ENCODE measurements at places on chromosomes 12 and 14. TPM values are rescaled to one million over a fixed set of nuclear protein-coding genes. Genes with fewer than 3 reads are reported as not detected.

DNA sequence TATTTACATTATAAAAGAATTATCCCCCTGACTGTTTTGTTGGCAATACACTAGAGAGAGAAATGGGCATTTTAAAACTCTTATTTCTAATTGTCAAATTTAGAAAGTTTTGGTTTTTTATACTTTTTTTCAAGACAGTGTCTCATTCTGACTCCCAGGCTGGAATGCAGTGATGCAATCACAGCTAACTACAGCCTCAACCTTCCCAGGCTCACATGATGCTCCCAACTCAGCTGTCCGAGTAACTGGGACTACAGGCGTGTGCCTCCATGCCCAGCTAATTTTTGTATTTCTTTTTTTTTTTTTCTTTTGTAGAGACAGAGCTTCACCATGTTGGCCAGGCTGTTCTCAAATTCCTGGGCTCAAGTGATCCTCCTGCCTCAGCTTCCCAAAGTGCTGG is 8.3 kb upstream of the OR11H6 start:
- no peak for DNase-seq

The VRK1 gene
- 20.9 TPM for total RNA-seq

The CLEC1B gene
- total RNA-seq = not detected

DNA sequence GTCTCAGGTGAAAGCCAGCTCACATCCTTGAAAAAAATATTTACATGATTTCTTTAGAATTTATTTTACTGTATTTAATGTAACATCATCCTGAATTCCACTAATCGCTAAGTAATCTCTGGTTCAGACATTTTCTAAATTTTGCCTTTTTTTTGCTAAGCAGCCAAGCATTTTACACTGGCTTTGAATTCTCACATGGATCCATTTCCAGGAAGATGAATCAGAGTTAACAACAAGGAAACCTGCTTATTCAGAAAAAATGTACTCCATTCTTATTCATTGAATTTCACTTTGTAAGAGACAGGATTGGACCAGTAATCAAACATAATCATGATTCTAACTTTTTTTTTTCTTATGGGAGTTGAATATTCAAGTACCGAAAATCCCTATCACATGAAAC is 1785.1 kb upstream of the FLRT2 start:
- no peak for DNase-seq

The PRR4 gene
- 2.7 TPM for total RNA-seq

GRCh38 chr12:48907245-48907644 is 18.0 kb downstream of the FKBP11 start:
- DNase-seq = no peak

GRCh38 chr12:70122804-70123203 is 120.4 kb upstream of the CNOT2 start:
- no peak for DNase-seq

DNA sequence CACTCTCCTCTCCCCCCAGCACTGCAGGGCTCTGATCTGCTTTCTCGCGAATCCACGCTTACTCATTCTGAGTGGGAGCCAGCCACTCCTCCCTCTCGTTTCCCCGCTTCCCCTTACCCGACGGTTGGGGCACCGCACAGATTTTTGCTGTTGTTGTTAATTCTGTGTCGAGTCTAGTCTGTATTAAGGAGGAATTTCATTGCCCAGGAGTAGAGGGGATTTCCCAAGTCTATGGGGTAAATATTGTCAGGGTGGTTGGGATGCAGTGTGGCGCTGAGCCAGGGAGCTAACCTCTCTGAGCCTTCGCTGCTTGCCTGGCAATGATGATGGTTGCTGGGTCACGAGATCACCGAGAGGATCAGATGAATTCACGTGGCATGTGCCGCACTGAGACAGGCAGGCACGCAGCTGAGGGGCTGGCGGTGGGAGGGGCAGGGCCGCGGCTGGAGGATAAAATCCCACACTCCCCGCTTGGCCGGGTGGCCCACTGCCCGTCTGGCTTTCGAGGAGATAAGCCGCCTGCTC is 18.5 kb downstream of the NCOR2 start:
- peak; percentile 85 for DNase-seq

The ACADS gene
- total RNA-seq = 12.7 TPM

GRCh38 chr12:110725267-110725666 is 17.4 kb downstream of the PPP1CC start:
- no peak for DNase-seq

DNA sequence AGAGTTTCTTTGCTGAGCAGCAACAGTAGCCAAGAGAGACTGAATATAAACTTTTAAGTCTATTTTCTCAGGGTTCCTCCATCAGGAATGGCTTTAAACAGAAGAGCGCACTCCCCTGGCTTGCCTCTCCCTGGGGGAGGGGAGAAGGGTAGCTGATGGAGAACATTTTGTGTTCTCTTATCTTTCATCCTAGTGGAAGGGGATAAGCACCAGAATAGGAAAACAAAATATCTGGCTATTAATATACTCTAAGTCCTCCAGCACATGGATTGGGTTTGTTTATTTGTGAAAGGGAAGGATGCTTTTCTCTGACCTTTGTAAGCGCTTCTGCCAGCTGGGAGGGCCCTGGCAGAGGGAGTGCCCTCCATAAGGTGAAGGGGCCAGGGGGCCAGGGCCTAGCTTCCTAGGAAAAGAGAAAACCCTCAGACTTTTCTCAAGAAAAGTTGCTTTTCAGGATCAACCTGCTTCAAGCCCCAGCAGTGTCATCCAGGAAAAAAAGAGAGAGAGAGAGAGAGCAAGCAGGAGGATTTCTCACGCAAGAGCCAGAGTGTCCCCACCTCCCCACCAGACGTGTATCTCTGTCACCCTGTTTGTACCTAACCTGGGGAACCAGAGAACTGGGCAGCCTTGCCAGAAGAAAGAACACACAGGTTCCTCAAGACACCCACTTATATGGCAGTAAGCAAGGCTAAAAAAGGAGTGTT is 34.3 kb upstream of the ATP2A2 start:
- DNase-seq = no peak

DNA sequence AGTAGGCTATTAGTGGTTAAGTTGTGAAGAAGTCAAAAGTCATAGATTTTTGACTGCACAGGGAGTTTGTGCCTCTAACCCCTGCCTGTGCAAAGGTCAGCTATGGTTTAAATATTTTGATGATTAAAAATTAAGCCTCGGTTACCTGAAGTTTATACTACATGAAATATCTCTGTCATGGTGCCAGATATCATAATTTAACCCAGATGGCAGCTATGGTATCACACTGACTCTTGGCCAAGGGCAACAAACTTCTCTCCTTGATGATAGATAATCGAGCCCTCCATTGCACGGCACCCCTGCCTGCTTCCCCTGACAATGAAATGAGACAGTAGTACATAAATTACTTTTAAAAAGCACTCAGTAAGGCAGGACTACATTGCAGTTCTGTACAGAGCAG is 80.8 kb downstream of the SLC35F4 start:
- DNase-seq = no peak

The PAPLN gene
- total RNA-seq = 5.3 TPM

DNA sequence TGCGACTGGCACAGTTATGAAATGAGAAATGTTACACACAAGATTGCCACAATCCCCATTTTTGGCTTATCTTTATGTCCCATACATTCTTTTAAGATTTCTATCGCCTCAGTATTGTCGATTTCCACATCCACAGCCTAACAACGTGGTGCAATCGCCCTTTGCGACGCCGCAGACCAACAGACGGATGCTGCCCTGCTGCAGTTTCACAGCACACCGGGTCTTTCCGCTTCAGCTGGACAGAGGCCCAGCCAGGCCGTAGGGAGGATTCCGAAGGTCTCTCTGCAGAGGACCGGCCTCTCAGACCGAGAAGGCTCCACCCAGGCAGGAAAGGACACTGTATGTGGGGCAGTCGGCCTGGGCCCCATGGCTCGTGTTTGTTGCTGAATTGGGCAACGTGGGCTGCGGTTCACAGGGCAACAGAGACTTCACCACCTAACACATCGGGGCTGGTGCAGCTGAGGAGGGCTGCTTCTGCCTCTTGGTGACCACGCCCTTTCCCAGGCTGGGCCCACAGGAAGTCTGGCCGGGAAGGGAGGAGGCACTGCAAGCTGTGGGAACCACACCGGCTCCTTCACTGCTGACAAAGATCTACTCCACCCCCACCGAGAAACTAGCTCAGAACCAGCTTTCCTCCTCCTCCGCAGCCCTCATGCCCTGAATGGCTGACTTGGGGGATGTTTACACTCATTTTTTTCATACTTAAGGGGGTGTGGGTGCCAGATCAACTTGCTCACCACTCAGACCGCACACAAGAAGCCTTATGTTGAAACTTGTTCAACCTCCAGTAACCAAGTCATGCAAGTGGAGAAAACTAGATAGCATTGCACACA is 32.9 kb upstream of the MDM1 start:
- DNase-seq = peak; percentile 93

DNA sequence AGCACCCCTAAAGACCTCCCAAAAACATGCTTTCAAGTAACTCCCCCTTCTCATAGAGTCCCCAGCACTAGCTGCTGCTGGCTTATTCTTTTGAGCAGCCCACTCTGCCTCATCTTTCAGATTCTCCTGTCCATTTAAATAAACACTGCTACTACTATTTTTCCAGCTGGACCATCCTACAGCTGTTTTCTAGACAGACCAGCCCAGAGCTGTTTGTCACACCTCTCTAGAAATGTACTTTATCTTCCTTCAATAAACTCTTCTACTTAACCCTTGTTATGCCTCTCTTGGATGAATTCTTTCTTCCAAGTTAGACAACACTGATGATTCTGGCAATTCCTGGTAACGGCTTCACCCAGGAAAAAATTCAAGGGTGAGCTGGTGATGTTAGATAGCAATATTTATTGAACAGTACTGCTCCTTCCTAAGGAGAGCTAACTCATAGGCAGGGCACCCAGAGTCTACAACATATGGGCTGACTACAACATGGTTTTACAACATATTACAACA is 995.7 kb downstream of the LRFN5 start:
- DNase-seq = no peak

The CDCA4 gene
- total RNA-seq = 13.3 TPM

GRCh38 chr12:40794087-40794486 is 101.8 kb downstream of the CNTN1 start:
- no peak for DNase-seq

DNA sequence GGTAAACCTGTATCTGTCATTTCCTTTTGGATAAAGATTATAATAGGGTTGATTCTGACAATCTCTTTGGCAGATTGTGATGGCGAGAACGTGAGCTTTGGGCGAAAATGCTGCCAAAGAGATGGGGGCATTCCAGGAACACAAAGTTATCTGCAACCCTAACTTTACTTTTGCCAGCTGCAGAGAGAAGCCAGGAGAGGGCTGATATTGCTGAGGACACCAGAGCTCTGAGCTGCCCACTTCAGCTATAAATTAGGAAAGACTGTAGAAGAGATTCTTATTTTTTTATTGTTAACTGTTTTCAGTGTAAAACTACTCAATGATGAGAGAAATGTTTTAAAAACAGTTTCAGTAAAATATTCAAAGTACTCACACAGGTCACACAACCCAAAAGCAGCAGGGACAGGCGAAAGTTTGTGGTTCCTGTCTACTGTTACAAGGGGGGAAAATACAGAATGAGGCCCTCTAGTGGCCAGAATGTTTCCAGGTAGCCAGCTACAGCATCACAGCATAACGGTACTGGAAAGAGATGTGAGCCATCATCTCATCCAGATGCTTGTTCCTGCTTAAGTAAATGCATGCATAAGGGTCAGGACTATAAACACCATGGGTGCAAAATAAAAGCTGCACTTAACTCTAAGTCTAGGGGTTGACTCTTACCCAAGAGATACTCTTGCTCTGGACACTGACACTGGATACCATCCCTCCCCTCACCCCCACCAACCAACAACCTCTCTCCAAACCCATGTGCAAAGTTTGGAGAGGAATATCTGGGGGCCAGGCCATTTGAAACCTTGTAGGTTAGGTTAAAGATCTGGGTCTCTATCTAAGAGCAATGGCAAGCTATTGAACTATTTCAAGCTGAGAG is 498.4 kb downstream of the RMST start:
- no peak for DNase-seq

The ARMH4 gene
- total RNA-seq = 14.1 TPM

DNA sequence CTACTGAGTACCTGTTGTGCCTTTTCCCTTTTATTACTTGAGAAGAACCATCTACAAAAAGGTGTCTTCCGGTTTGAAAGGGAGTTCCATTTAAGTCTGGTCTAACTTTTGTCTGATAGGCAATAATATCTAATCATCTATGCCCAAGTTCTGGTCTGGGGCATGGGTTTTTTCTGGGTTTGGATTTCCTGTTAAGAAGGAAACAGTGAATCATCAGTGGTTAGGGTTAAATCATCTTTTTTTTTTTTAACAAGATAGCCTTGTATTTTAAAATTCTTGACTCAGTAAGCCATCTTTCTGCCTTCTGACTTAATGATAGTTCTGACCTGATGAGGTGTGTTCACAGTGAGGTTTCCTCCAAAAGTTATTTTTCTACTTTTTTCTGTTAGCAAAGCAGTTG is 29.3 kb upstream of the CPNE8 start:
- peak; percentile 11 for DNase-seq

DNA sequence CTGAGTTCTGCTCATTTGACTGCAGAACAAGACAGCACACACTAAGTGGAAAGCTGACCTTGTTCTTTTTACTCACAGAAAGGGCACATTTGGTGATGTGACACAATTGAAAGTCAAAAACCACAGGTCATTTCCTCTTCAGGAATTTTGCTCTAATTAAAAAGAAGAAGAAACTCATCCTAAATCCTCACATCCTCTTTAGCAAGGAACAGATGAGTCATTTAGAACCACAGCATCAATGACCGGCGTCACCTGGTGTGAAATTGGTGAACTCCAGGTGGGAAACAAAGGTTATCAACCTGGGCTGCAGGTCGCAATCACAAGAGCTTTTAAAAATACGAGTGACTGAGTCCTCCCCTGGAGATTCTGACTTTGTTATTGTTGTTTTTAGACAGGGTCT is 2.9 kb upstream of the RNU6-8 start:
- DNase-seq = no peak

DNA sequence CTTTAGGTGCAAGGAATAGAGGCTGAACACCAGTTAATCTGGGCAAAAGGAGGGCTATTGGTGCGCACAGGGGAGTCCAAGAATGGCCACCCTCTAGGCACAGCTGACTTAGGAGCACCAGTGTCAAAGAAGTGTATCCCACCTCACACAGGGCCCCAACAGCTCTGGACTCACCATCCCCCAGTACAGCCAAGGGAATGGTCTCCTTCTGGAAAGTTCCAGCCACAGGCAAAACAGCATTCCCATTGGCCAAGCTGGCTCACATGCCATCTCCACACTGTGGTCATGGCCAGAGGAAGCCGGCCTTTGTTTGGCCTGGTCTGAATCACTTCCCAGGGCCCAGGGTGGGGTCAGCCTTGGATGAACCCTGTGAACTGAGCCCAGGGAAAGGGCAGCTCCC is 120.1 kb downstream of the DICER1 start:
- no peak for DNase-seq

- no peak for DNase-seq
Observed at GRCh38 chr12:78060186-78060585, 229.5 kb downstream of the NAV3 start.
